SJSA1 (cell line): ENCODE measurements at places on chromosomes 7 and 10.
A peak's percentile ranks its signal among the peaks of the same experiment; 100 is the strongest.

DNA sequence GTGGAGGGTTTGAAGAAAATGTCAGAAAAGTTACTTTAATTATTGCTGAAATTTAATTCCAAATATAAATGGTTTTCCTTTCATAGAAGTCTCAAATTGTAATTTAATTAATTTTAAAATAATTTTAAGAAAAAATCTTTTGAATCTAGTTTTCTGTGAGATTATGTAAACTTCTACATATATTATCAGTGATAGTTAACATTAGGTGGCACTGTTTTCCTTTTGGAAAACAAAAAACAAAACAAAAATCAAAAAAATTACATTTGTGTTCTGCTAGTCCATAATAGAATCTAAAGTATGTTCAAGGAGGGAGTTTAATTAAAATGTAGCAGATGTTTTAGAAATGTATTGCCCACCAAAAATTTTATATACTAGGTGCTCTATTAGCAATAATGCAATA, 1456.7 kb downstream of the REEP3 start:
- DNase-seq, result no peak

DNA sequence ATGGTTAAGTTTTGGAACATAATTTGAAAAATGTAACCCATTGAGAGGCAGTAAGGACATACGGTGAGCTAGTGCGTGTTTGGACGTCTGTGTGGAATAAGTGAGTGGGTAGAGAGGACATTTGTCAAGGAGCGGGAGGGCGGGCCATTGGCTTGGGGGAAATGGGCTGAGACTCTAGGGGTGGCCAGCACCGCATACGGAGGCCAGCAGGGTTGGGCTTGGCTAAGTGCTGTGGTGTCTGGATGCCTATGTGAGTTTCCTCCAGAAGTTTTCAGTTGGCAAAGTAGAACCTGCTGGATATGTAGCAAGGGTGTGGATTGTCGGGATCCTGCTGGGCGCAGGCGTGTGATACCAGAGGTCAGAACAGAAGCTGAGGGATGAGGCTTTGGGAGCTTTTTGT, 103.0 kb downstream of the TCF7L2 start:
- DNase-seq, result no peak

- DNase-seq, result no peak
These were observed 287.9 kb downstream of the TNS3 start for GRCh38 chr7:47293884-47294555.

DNA sequence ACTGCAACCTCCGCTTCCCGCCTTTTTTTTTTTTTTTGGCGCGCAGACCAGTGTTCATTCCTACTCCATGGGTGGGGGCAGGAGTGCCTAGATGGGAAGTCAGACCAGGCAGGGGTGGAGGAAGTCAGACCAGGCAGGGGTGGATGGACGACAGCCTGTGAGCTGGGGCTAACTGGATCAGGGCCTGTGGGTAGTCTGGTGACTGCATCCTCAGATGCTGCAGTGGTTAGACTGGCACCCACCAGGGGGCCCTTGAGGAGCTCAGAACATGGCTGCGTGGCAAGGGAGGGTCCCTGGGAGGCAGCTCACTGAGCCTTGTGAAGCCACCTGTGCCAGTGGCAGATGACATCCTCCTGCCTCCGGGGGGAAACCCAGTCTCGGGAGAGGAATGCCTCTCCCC, 35.1 kb downstream of the RCC1L start:
- no peak for DNase-seq

DNA sequence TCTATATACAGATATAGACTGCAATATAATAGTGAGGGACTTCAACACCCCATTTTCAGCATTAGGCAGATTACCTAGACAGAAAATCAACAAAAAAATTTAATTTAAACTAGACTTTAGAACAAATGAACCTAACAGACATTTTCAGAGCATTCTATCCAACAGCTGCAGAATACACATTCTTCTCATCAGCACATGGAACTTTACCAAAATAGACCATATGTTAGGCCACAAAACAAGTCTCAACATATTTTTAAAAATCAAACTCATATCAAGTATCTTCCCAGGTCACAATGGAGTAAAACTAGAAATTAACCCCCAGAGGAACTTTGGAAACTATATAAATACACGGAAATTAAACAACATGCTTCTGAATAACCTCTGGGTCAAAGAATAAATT, 169.6 kb downstream of the MTERF1 start:
- no peak for DNase-seq

GRCh38 chr7:37942934-37943610, 22.6 kb downstream of the EPDR1 start:
- peak; percentile 2 for DNase-seq

GRCh38 chr7:2843191-2843685, 870 bp downstream of the GNA12 start:
- no peak for DNase-seq

- DNase-seq, result no peak
These were observed 119.4 kb downstream of the ST7 start for GRCh38 chr7:117072620-117073118.

DNA sequence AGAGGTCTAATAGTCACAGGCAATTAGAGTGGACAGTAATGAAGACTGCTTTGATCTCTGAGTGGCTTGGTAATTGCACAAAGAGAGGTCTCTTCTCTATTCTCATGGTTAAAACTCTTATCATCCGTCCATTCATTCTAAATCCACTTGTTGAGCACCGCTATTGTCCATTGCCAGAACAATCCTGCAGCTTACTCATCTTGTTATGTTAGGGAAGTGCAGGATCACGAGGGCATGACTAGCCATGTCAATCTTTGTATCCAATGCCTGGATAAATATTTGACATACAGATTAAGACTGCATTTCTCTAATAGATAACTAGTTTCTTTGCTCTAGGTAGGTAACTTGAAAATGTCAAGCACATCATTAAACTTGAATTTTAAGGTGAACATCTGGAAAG, 14.9 kb downstream of the SFTPD start:
- no peak for DNase-seq

DNA sequence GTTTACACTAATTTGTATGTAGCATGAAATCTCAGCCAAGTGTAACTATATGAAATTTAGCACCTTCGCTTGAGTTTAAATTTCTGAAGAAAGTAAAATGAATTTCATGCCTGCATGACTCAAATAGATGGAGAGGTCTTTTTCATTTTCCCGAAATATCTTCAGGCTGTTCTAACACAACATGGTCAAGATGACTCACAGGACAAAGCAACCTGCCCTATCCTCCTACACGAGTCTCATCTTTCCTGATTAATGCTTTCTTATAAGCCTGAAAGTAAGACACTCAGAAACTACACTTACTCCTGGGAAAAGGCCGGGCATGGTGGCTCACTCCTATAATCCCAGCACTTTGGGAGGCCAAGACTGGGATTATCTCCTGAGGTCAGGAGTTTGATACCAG, 41.2 kb downstream of the CH25H start:
- DNase-seq, result no peak

GRCh38 chr7:66961096-66961495, 34.3 kb downstream of the SBDS start:
- no peak for DNase-seq

DNA sequence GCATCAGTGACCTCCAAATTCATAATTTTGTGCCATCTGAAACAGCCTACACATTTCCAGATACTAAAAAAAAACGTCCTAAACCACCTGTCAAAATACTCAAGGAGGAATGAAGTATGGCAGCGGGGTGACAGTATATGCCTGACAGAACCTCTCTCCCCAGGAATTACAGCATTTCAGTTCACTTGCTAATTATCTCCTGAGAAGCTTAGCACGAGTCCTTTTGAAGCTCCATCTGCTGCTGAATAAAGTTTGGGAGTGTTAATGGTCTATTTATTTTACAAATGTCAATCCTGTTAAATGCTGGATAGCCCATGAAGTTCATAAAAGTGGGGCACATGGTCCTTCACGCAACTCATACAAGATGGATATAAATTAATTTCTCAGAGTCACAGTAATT, 29.4 kb upstream of the ANLN start:
- DNase-seq, result no peak

GRCh38 chr10:113069595-113069994, 119.5 kb downstream of the TCF7L2 start:
- DNase-seq, result peak; percentile 83

GRCh38 chr7:2598154-2598823, 33.5 kb upstream of the TTYH3 start:
- no peak for DNase-seq

DNA sequence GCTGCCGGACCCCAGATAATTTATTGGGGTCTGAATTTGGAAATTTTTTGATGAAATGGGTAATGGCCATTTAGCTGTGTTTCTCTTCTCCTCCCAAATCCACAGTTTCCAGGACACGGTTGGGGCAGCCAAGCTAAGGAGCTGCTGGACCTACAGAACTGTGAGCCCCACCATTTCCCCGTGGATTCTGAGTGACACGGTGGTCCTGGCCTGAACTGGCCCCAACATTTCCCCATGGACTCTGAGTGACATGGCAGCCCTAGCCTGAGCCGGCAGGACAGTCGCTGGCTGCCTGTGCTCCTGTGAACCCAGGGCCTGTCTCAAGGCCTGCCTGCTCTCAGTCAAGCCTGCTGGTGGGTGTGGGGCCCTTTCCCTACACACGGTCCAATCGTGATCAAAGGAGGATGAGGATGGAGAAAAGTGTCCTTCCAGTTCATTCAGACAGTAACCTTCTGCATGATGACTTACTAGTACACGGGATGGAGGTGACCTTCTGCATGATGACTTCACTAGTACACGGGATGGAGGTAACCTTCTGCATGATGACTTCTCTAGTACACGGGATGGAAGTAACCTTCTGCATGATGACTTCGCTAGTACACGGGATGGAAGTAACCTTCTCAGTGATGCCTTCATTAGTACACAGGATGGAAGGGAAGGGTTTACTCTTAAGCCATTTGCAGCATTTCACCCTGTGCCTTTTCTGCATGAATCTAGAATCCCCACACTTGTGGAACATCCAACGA, 359.9 kb downstream of the GLRX3 start:
- DNase-seq, result no peak

DNA sequence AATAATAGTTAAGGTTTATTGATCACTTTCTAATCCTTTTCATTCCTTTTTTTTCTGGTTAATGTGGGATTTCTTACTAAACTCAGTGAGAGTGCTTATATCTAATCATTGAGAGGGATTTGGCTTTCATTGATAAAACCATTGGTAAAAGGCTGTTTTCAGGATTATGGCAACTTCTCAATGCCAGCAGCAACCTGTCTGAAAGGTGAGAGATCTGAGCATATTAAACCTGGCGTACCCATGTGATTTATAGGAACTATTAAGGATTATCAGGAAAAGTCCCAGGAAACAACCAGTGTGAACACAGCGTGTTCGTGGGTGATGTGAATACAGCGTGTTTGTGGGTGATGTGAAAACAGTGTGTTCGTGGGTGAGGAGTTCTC, 65.9 kb downstream of the PDIA4 start:
- DNase-seq, result no peak
